ENCODE measurements at places on chromosomes 1 and 21.

- DNase-seq: peak; percentile 84
These were observed 31.0 kb downstream of the SLC45A1 start for GRCh38 chr1:8348777-8349472.

- no peak for DNase-seq
These were observed 38.0 kb upstream of the HAO2 start for GRCh38 chr1:119330466-119331189.

DNA sequence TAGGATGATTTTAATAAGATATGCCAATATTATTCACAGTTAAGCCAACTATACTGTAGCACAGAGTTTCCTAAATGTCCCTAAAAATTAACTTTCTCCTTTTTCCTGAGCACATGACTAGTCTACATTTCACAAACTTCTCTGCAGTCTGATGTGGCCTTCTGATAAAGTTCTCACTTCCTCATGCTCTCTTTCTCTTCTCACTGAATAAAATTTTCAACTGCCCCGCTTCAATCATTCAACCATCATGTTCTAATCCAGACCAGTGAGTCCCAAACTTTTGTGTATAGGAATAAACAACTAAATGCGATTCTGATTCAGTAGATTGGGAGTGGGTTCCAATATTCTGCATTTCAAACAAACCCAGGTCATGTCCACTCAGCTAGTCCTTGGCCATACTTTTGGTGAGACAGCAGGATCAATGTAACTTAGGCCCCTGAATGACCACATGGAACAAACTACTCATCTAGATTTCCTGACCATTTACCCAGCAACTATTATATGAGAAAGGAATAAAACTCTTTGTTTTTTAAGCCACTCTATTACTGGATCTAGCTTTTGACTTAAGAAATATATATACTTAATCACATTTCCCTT lies 20.1 kb downstream of the TUT4 start:
- DNase-seq: no peak

DNA sequence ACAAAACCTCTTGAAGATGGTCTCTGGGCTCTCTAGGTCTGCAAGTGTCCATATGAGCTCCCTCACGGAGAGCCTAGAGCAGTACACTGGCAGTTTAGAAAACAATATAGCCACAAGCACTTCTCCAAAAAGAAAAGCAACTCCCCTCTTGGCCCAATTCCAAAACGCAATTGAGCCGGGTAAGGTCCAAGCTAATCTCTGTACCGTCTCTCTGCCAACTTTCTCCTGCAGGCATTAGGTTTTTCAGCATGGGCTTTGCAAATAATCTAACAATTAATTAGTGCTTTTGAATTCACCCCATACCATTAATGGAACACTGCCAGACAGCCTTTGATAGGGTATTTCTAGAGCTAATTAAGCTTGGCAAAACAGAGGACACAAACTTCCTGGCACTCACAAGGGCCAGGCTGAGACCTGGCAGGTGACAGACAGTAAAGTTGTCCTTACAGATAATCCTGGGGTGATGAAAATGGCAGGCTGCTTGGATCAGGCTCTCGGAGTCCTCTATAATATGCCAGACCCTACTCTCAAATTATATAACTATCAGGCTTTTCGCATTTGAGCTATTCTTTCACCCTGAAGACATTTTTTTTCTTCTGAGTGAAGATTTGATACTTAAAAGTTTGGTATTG lies 39.8 kb downstream of the TGFBR3 start:
- DNase-seq: no peak

DNA sequence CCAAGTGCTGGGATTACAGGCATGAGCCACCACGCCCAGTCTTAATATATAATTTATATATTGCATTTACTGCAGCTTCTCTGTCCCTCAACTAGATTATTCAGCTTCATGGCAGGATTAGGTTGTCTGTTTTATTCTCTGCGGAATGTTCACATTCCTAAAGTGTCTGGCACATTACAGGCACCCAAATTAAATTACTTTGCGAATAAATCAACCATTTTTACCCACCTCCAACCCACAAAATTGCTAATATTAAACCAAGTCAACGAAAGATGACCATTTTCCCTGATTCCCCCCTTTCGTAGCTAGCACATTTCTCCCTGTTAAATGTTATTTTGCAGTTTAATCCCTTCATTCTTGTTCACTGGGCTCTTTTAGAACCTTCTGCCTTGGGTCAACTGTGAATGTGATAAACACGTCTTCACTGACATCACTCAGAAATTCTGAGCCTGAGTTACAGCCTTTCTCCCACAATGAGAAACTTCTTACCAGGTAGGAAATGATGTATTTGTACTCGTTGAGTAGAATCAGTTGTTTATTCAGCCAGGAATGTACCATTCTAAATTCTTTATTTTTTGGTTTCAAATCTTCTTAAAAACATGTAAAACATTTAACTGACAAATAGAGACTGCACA lies 35.9 kb downstream of the THAP3 start:
- DNase-seq: no peak
